ENCODE measurements at places on chromosomes 3 and 15.

DNA sequence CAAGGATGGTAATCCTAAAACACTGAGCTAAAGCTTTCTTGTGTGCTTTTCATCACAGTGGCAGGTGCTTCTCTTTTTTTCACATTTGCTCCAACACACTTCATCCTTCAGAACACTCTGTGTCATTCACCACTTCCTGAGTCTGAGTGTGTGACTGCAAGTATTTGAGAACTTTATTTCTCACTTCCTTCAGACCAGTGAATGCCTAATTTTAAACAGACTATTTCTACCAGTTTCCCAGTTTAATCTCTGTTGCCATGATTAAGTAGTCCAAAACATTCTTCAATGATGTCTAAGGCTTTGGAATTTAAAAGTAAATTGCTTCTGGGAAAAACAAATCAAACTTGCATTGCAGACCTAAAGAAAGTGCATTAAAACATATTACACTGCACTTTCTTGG lies 541.2 kb downstream of the RBMS3 start:
- no peak for DNase-seq

GRCh38 chr3:193974191-193974652 lies 161.7 kb upstream of the HES1 start:
- DNase-seq: no peak

DNA sequence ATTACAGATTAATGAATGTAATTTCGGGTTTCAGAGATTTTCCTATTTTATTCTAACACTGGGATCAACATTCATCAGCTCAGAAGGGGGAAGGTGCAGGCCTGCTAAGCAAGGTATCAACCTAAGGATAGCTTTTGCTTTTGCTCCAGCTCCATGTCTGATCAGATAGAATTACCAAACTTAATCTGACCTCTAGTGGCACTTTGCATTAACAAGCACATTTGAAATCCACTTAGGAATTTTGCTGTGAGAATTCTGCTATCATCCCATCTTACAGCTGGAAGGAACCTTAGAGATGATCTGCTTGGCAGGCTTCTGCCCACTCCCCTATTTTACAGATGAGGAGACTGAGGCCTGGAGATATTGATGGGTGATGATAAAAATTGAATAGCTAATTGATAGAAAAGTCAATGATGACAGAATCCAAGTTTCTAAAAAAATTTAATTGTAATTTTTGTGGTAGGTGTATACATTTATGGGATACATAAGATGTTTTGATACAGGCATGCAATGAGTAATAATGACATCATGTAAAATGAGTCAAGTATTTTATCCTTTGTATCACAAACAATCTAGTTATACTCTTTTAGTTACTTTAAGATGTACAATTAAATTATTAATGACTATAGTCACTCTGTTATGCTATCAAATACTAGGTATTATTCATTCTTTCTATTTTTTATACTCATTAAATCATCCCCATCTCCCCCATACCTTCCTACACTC lies 209.2 kb upstream of the ZPLD1 start:
- peak; percentile 70 for DNase-seq

- no peak for DNase-seq
These were observed 565.4 kb downstream of the ROBO2 start for GRCh38 chr3:77605308-77605707.

DNA sequence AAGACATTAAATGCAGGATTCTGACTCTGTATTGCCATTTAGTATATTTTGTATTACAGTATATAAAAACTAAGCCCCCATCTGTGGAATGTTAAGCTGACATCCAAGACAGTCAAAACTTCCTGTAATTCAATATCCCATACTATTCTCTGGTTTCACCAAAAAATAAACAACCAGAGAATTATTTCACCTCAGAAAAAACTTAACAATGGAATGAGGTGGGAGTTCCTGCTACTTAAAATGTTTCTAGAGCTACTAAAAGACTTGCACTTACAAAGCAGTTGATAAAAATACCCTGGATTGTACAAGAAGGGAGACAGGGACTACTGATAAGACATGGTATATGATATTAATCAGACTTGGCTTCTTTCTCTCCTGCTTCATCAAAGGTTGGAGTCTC lies 8.3 kb downstream of the ARL13B start:
- no peak for DNase-seq

DNA sequence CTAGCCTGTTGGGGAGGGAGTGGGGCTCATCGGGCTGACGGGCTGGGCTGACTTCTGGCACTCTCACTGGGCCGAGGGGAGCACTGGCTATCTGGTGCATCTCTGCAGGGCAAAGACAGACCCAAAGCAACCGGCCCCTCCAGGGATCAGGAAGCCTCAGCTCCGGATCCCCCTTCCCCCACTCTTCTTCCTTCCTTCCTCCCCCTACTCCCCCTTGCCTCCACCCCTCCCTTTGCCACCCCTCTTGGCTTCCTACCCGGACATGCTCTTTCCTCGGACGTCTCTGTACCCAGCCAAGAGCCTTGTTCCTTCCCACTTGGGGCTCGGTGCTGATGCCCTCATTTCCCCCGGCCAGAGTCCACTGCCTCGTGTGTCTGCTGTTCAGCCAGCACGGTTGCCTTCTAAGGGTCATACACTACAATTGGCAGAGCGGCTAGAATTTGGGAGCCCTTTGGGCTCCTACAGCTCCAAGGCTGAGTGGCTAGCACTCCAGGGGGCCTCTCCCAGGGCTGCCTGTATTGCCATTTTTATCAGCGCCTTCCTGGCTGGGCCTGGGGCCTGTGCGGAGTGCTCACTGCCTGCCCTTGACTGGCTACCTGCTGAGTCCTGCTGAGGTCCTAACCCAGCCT lies 10.9 kb downstream of the SEMA3F start:
- no peak for DNase-seq

DNA sequence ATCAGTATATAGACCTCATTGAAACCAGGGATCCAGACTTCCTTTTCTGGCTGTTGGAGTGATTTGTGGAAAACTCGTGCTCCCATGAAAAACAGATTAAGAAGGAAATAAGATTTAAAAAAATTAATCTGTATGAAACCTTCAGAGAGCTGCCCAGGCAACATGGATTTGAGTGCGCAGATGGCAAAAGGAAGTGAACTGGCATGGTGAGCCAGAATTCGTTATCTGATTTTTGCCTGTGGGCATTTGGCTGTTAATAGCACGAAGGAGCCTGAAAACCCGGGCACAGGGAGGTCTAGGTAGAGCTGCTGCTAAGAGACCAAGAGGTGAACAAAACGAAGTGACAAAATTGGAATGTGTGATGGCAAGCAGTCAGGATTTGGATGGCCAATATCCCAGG lies 19.1 kb upstream of the SPINK8 start:
- DNase-seq: no peak

GRCh38 chr3:124504332-124505059 lies 225.8 kb upstream of the UMPS start:
- DNase-seq: no peak

DNA sequence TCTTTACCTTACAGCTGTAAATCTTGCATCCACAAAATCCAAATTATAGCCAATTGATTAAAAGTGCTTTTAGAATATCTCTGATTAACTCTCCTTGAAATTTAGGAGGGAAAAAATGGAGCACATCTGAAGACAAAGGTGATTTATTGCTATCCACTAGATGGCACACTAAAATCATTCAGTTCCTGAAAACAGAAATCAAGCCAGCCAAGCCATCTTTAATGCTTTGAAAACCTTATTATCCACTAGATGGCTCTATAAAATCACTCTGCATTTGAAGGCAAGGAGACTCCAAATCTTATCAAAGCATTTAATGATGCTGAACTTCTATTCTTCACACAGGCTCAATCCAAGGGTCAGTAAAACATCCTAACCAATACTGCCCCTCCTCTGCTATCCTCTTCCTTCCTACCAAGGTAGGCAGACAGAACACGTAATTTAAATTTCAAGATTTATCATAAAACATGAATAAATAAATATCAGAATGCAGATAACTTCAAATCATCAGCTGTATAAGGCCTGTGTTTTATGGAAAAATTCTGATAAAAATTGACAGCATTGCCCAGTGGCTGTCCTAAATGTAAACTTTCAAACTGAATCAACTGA lies 48.4 kb downstream of the GOLIM4 start:
- DNase-seq: peak; percentile 92

DNA sequence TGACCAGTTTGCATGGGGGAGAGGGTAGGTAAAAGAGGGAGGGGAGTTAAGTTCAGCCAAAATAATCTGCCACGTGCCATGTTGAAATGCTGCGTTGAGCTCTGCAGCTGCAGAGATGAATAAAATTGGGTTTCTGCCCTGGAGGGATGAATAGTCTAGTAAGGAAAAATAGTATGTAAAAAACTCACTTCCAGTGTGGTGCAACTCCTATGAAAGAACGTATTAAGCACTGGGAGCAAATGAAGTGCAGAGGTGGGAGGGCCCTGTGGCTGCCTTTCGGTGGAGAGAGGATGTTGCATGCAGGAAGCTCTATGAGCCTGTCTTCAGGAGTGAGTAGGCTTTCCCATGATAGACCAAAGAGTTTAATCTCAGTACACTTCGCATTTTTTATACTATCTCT lies 8.6 kb downstream of the CEP63 start:
- DNase-seq: no peak

- DNase-seq: no peak
These were observed 151.7 kb downstream of the MCTP2 start for GRCh38 chr15:94383041-94383440.

DNA sequence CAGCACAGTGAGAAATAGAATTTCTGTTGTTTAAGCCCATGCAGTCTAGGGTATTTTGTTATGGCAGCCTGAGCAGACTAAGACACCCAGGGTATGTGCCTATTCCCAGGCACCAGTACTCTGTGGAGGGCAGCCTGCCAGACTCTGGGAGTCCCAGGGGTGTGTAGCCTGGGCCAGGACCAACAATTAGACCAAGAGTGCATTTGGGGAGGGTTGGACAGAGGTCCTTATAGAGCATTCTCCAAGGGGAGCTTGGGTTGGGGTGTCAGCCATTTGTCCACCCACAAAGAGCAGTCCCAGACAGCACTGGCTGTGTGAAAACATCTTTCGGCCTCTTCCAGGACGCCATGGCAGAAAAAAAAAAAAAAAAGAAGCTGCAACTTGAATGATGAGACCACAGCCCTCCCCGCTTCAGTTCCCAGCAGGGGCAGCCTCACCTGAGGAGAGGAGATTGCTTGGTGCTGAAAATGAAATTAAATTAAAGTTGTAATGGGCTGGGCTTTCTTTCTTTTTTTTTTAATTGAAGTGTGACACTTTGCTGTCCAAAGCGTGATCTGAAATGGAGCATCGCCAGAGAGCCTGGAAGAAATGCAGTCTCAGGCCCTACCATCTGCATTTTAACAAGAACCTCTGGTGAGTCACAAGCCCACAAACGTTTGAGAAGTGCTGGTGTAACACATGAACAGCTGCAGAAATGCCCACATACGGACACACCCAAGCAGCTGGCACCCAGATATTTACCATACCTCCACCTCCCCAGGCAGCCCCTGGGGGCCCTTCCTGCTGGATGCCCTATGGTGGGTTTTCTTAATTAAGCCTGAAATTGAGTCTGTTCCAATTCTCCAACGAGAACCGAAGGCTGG lies 21.3 kb upstream of the CAV3 start:
- DNase-seq: peak; percentile 83

GRCh38 chr3:17491601-17492000 lies 250.8 kb downstream of the TBC1D5 start:
- no peak for DNase-seq
